ENCODE measurements at places on chromosomes 5 and 9. TPM values are rescaled to one million over a fixed set of nuclear protein-coding genes. Genes with fewer than 3 reads are reported as not detected.

- DNase-seq: no peak
Measured at GRCh38 chr5:143431789-143432188, 28.3 kb upstream of the NR3C1 start.

DNA sequence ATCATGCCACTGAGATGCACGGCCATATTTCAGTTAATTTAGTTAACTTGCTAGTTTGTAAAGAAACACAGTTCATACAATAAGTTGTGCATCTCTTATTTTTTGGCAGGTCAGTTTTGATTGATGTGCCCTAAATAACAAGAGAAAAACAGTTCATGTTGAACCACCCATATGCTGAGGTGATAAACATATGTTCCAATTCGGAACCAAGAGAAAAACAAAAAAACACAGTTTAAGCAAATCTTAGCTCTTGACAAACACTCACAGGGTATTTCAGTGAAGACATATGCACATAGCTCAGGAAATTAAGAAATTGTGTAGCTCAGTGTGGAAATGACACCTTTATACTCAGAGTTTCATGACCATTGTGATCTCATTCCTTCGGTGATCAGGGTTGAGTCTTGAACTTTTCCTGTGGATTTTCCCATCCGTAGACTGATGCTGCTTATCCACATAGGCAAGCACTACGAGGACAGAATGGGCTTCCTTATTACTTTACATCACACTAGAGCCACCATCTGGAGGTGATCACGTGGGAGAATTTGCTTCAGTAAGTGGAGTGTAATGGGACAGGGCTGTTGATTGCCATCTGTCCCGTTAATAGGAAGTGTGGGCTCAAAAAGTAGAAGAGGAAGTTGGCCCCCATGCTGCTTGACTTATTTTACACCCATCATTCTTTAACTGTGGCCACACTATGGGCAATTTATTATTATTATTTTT lies 773.0 kb downstream of the MTRR start:
- no peak for DNase-seq

DNA sequence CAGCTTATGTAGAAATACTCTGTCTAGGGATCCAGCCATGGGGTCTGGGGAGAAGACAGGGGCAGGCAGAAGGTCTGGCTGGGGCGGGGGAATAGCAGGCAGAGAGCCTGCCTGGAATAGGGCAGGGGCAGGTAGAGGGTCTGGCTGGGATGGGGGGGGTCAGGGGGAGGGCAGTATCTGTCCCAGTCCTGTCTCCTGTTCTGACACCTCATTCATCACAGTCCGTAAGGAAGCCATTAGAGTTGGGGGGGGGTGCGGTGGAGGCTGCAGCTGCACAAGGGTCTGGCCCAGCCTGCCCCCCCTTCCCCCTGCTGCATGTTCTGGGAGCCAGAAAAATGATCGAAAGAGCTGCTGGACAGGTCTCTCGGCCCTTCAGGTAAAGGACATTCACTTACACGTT lies 32.6 kb downstream of the CNTFR start:
- DNase-seq: no peak

DNA sequence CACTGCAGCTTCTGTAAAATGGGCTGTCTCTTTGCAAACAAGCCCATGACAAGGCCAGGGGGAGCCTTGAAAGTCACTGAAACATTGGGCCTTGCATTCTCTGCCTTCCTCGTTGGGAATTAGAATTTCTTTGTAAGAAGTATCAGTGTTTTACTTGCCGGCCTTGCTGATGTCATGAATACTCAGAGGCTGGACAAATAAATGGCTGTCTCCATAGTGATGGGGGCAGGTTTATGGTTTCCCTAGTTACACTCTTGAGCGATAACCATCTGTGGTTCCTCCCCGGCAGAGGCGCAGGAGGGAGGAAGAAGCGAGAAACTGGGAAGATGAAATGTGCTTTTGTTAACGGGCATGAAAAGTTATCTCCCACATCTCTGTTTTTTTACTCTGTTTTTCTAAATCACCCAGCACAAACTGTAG lies 272.7 kb upstream of the PANK3 start:
- no peak for DNase-seq

GRCh38 chr9:107213561-107214028 lies 69.5 kb upstream of the RAD23B start:
- no peak for DNase-seq

GRCh38 chr9:28926306-28926705 lies 1353.0 kb upstream of the C9orf72 start:
- DNase-seq: no peak

- DNase-seq: no peak
Measured at GRCh38 chr9:14302405-14302804, 11.5 kb downstream of the NFIB start.

- DNase-seq: peak; percentile 91
Measured at GRCh38 chr9:114112778-114113584, 13.9 kb upstream of the KIF12 start.

- DNase-seq: no peak
Measured at GRCh38 chr5:34915856-34916192, 313 bp downstream of the BRIX1 start.

GRCh38 chr9:26310294-26310693 lies 582.3 kb downstream of the CAAP1 start:
- DNase-seq: no peak

Gene CYSTM1
- total RNA-seq: 143 TPM
